ENCODE measurements at places on chromosomes 7 and 10.

GRCh38 chr10:67222934-67223333 lies 297.1 kb downstream of the LRRTM3 start:
- DNase-seq, result no peak

DNA sequence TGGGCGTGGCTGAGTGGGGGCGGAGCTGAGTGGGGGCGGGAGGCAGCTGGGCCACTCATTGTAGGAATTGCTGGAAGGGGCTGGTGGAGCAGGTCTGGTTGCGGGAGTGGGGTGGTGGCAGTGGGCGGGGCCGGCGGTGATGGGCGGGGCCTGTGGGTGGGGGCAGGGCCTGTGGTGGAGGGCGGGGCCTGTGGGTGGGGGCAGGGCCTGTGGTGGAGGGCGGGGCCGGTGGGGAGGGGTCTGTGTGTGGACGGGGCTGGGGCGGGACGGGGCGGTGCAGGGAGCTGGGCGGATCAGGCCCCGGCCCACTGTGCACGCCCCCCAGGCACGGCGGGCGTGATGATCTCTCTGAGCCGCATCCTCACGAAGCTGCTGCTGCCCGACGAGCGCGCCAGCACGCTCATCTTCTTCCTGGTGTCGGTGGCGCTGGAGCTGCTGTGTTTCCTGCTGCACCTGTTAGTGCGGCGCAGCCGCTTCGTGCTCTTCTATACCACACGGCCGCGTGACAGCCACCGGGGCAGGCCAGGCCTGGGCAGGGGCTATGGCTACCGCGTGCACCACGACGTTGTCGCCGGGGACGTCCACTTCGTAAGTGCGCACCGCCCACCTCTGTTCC lies 14.0 kb downstream of the SLC29A4 start:
- DNase-seq, result no peak

DNA sequence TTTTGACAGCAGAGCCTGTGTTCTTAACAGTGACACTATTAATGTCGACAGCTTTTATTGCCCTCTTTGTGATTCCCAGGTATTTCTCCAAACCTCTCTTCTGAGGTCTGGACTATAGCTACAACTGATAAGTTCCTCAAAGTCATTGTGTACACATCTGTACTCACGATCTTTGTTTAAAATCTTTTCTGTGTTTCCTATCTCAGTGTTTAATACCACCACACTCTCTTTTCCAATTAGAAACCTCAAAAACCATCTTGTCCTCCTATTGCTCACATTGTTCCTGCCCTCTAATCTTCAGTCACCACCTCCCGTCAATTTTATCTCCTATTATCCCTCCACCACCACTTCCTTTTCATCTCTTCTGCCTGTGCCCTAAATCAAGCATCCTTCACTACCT lies 12.9 kb upstream of the WASL start:
- no peak for DNase-seq

- DNase-seq, result no peak
Observed at GRCh38 chr10:33638891-33639290, 304.4 kb upstream of the NRP1 start.

- no peak for DNase-seq
Observed at GRCh38 chr7:100370746-100371145, 2.5 kb upstream of the PILRA start.

DNA sequence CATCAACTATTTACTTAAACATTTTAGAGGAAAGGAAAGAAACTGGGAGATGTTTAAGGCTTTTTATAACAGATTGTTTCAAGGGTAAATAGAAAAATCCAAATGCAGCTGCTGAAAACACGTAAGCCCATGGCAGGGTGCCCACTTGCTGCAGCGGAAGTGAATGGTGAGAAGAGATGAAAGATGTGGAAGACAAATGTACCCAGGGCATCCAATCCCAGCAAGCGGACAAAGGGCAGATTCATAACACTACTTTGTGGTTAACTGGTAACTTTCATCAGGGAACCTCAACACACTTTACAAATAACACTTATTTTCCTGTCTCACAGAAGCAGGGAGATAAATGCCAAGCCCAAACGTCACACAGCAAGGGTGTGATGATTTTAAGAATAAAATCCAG lies 358.4 kb downstream of the KCNMA1 start:
- no peak for DNase-seq

DNA sequence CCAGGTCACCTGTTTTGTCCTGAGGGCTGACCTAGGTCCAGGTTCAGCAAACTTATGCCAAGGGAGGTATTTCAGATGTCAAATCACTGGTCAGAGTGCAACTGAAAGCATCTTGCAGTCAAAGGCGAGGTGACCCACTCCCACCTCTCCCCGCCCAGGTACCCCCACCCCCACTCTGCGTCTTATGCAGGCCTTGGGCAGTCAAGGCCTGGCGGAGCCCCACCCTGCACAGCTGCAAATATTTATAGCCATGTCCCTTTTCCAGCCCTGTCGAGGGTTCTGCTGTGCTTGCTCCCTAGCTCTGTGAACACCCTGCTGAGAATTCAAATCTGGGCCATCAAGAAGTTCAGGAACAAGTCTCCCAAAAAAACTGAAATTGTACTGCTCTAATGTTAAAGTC lies 40.6 kb upstream of the BMPR1A start:
- DNase-seq, result no peak

Measured in GM19239 (cell line).